ENCODE measurements at places on chromosomes 4 and X.

DNA sequence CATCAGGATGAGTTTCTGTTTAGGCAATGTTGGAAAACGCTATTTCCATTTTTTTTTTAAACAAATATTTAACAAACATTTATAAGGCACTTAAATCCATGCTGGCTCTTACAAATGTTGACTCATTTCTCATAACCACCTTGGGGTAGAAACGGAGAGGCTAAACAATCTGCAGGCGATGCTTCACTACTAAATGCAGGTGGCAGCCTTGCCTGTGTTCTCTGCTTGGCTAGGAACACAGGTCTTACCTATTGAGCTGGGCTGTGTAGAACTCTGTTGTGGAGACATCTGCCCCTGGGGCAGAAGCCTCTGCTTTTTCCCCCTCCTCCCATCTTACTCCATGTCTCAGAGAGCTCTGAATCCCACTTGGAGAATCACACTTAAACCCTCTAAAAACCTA lies 1.4 kb upstream of the CXCL1 start:
- no peak for DNase-seq

- DNase-seq: no peak
Measured at GRCh38 chr4:6308899-6309643, 39.4 kb downstream of the WFS1 start.

DNA sequence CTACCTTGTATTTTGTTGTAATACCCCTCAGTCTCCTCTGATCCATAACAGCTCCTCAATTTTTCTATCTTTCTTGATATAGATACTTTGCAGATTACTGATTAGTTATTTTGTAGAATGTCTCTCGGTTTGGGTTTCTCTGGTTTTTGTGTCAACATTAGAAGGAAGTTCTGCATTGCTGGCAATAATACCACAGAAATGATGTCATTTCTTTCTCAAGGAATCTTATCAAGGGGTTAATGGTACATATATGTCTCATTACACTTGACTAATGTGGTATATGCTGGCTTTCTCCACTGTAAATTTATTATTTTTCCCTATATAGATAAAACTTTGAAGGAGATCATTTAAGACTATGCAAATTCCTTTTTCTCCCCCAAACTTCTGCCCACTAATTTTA lies 183.6 kb upstream of the DKK2 start:
- no peak for DNase-seq

DNA sequence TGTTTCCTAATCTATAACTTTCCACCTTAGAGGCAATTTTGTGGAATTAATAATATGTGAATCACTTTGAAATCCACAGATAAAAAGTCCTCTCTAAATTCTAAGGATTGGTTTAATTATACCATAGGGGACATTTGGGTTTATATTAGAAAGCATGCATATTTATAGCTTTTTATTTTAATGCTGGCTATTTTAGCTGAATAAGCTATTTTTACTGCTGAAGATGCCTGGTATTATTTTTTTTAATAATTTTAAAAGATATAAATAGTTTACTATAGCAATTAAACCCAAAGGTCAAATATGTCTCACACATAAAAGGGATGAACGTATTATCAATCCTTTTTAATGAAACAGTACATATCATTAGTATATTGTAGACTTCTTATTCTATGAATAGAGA lies 415.4 kb downstream of the MAGEB5 start:
- no peak for DNase-seq

GRCh38 chrX:109696146-109696740 lies 36.8 kb downstream of the ACSL4 start:
- DNase-seq: no peak

GRCh38 chr4:111028795-111029194 lies 405.9 kb upstream of the PITX2 start:
- no peak for DNase-seq

- DNase-seq: no peak
Measured at GRCh38 chr4:64893205-64893604, 484.0 kb upstream of the TECRL start.

DNA sequence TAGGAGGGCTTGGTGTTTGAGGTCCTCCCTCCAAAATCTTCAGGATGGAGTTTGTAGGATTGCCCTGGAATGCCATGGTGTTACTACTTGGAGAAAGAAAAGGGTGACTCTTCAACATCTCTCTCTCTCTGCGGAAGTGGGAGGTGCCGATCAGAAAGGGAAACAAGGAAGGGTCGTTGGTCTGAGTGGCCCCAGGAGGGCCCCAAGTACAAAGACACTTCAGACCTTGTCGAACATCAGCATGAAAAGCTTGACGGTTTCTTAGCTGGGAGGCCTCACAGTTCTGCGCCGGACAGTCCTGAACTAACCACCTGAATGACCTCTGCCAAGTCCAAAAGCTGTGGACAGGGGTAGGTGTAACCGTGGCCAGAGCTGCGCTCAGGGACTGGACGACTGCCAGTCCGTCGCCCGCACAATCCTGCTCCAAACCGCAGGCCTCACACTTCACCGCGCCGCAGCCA lies 646 bp upstream of the GSX2 start:
- DNase-seq: no peak

- no peak for DNase-seq
Measured at GRCh38 chrX:107714206-107714891, 61.2 kb downstream of the TSC22D3 start.

- no peak for DNase-seq
Measured at GRCh38 chr4:113447769-113448168, 313.8 kb downstream of the CAMK2D start.

- DNase-seq: no peak
Measured at GRCh38 chrX:130079824-130080406, 30.4 kb downstream of the ELF4 start.

GRCh38 chrX:38205039-38205438 lies 15.6 kb downstream of the SRPX start:
- DNase-seq: no peak

- DNase-seq: no peak
Measured at GRCh38 chrX:31293409-31293808, 221.6 kb upstream of the FTHL17 start.

- DNase-seq: peak; percentile 33
Measured at GRCh38 chr4:83535520-83536361, at the start of gene GPAT3. GPAT3 (plus strand) TSS chr4:83536108; CDS start chr4:83536623, 515 bp downstream.

GRCh38 chr4:49032440-49033161 lies 46.5 kb downstream of the CWH43 start:
- no peak for DNase-seq

DNA sequence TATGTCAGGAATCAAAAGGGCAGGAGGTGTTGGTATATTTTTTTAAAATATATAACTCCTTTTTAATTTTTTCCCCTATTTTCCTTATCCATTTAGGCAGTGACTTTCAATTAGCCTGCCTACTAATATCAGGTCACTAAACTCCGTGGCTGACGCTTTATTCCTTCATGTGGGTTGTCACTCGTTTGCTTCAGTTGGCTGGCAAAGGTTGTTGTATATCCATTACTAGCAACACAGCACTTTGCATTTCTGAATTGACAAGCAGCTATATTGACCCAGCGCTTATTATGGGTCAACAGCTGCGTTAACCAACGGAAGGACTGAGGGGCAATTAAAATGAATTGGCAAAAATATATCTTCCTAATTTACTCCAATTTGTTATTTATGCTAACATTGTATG lies 87.7 kb downstream of the ARX start:
- DNase-seq: no peak

GRCh38 chrX:132071254-132071653 lies 48.2 kb downstream of the STK26 start:
- no peak for DNase-seq

- no peak for DNase-seq
Measured at GRCh38 chr4:152050106-152050505, 289.3 kb upstream of the GATB start.
